Fibroblast of upper back skin (primary cell): ENCODE measurements at places on chromosomes 5 and 9.
A peak's percentile ranks its signal among the peaks of the same experiment; 100 is the strongest.

GRCh38 chr9:36922548-36922947, 111.5 kb downstream of the PAX5 start:
- peak; percentile 31 for DNase-seq

DNA sequence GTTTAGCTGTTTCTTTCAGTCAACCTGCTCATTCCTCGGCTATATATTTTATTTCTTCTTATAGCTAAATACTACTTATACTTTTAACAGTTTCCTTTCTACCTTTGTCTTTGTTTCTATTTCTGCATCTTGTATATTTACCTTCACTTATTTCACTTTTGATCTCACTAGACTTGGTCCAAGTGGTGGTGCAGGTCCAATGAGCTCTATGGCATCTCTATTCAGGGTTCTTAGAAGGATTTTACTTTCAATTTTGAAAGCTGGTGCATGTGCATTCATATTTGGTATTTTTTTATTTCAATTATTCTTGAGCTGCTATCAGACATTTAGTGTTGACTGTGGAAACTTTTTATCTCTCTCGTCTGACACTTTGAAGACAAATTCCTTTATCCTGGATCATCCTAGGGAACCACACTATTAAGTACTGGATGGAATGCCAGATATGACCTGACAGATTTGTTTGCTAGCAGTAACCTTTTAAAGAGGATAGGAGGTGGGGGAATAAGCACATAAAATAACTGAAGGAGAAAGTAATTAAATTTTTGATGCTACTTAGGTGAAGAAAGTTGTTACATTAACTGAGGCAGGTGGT, 123.1 kb upstream of the PJA2 start:
- no peak for DNase-seq

GRCh38 chr9:99905833-99906402, 536 bp upstream of the STX17 start:
- DNase-seq = no peak

GRCh38 chr5:131357739-131358561, 94.1 kb downstream of the CDC42SE2 start:
- DNase-seq = no peak

- peak; percentile 32 for DNase-seq
Observed at GRCh38 chr5:91098541-91098940, 284.6 kb downstream of the ARRDC3 start.

GRCh38 chr5:160240350-160240749, 11.0 kb downstream of the FABP6 start:
- no peak for DNase-seq

DNA sequence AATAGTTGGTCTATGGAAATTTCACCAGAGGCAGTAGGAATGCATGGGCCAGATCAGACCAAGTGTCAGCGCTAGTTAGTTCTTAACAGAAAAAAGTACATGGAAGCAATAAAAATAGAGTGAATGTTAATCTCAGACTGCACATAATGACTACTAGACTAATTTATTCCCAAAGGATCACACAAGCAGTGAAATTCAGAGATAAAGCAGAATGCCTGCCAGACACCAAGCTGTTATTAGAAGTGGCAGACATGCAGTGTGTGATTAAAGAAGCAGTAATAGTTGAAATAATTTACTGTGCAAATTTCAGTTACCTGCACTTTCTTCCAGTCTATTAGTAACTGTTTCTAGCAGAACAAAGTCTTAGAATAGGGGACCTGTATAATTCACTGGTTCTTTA, 1024.2 kb downstream of the CDH9 start:
- DNase-seq = no peak

- peak; percentile 17 for DNase-seq
Observed at GRCh38 chr5:72036951-72037350, 70.3 kb upstream of the MAP1B start.

DNA sequence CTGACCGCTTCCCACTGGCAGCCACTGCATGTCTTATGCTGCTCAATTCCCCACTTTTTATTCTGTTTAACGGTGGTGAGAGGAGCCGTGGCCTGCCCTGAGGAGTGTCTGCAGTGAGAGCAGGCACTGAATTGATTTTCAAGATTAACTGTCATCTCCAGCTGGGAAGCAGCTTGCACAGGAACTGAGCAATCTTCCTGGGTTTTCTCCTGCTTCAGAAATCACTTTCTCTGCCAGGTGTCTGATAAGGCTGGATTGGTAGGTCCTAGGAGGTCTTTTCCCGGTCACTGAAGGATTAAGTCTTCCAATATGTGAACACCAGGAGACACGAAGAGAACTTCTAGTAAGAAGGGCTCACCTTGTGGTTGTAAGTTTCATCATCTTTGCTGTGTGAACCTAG, 181.1 kb upstream of the RAD23B start:
- DNase-seq = no peak

- no peak for DNase-seq
Observed at GRCh38 chr5:80559244-80559643, 10.8 kb downstream of the ANKRD34B start.

- no peak for DNase-seq
Observed at GRCh38 chr9:93181672-93182435, 2.1 kb upstream of the WNK2 start.

DNA sequence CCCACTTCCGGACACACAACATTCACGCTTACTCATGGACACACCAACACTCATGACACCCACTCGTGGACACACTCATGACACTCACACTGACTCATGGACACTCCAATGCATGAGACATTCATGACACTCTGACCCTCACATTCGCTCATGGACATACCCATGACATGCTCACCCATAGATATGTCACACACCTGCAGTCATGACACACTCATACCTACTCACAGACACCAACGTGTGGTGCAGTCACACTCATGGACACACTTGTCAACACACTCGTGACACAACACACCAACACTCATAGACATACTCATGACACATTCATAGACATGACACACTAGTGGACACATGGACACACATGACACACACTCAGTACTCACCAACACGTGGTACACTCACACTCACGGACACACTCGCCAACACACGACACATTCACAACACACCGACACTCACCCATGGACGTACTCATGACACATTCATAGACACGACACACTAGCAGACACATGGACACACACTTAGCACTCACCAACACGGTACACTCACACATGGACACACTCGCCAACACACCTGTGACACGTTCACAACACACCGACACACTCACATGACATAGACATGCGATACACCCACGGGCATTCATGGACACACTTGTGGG, 73.4 kb downstream of the PHF2 start:
- DNase-seq = no peak

DNA sequence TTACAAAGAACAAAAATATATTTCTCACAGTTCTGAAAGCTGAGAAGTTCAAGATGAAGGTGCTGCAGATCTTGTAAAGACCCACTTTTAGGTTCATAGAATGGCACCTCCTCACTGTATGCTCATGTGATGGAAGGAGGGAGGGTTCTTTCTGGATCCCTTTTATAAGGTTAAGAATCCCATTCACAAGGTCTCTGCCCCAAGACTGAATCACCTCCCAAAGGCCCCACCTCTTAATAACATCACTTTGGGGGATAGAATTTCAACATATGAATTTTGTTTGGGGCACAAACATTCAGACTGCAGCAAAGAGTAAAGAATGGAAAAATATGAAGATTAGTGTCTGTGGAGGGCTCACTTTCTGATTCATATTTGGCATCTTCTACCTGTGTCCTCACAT, 77.1 kb upstream of the PRR16 start:
- no peak for DNase-seq

GRCh38 chr5:138757061-138757776, 4.0 kb downstream of the CTNNA1 start:
- DNase-seq = no peak

DNA sequence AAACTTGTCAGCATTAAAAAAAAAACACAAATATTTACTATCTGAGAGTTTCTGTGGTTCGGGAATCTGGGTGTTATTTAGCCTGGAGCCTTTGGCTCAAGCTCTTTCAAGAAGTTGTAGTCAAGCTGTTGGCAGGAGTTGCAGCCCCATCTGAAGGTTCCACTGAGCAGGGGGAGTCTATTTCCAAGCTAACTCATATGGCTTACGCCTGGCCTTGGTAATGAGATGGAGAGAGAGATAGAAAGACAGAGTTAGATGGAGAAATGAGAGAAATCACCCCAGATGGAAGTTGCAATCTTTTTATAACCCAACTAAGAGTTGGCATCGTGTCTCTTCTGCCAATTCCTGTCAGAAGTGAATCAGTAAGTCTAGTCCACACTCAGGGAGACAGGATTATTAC, 1075.2 kb upstream of the SEMA6A start:
- no peak for DNase-seq

DNA sequence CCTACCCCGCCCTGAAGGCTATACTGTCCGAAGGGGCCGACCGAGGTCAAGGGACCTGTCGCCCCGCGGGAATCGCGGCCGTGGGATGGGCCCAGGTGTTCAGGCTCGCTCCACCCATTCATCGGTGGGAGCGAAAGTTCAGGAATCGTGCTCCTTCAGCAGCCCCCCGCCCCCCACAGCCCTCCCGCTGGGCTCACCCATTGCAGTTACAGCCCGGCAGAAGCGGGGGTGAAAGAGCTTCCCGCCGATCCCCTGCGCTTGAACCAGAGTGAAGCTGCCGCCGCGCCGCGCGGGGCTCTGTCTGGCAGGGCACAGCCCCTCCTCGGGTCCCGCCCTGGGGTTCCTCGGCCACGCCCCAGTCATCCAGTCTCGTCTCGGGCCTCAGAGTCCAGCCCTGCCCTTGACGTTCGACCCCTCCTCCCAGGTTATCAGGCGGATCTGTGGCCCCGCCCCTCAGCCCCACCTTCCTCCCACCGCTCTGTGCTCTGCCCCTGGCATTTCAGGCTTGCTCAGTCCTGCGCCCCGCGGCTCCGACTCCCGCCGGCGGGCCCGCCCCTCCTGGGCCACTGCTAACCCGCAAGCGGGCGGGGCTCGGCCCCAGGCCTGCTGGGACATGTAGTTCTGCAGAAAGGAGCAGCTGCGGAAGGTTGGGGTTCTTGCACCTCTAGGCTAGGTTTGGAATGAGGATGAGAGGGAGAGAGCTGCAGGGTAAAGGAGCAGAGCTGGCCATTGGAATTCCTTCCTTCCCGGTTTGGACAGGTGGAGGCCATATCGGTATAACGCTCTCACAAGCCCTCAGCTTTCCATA, at the start of gene MYORG:
Gene MYORG, minus strand, starts transcription at position 303 of the 808 bp plus-strand sequence. CDS start 3,955 bp downstream, outside the sequence.
- peak; percentile 79 for DNase-seq

GRCh38 chr5:11510889-11511288, 393.4 kb downstream of the CTNND2 start:
- DNase-seq = no peak

DNA sequence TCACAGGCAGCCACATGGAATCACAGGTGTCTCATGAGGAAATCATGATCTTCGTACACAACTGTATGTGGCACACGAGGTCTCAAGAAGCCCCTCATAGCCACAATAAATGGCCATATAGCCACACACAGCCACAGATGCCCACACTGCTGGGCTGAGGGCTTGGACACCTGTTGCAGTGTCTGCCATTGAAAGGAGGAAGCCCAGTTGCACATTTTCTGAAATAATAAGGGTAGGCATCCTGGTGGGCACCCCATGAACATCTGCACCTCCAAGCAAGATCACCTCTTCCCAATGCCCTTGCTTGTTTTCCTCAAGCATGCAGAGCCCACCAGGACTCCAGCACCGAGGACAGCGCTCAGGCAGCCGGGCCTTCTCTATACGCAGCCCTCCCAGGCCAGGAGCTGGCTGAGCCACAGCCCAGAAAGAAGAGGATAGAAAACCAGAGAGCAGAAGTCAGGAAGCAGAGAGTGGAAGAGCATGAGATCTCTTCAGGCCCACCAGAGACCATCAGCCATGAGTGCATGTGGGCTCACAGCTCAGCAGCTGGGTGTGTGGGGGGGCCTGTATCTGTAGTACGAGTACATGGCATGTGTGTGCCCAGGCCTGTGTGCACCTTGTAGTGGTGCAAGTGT, 1.0 kb upstream of the ACSL6 start:
- DNase-seq = peak; percentile 69

DNA sequence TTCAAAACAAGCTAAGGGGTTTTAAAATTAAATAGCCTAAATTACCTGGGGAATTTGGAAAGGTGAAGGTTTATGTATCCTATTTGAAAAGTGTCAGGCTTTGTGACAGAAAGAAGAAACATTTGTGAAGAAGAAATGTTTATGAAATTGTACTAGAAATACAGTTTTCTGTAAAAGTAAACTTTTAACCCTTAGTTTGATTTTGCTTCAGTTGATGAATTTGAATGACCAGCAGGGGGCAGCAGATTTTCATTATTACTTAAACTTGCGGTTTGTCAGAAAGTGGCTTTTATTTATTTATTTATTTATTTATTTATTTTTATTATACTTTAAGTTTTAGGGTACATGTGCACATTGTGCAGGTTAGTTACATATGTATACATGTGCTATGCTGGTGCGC, 58.1 kb downstream of the NNT start:
- DNase-seq = peak; percentile 39

DNA sequence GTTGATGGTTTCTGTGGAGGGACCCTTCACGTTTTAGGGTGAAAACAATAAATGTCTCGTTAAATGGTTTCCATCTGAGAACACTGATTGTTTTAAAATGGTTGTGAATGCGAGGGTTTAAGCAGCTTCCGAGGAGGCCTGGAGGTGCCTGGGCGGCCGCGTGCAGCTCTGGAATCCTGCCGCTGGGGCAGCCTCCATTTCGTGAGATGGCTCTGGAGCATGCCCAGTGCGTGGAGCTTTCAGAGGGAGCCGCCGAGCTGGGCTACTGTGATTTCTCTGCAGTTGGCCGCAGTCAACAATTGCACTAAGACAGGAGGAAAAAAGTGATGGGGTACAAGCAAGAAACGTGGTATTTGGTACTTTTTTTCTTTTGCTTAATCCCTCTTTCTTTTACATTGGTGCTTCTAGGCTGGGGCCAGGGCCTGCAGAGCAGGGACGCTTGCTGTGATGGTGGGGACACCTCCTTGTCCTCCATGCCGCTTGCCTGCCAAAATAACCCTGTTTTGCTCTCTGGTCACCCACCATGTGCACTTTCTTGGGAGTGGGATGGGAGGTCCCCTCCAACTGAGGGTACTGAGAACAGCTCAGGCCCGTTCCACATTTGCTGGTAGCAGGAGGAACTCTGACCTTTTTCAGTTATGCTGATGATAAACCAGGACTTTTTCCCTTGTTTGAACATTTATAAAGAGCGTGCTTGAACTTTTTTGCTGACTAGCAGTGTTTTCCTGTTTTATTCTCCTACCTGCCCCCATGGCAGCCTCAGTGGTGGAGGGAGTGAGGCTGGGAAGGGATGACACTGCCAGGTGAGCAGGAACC, 47.1 kb downstream of the EHMT1 start:
- DNase-seq = peak; percentile 30

DNA sequence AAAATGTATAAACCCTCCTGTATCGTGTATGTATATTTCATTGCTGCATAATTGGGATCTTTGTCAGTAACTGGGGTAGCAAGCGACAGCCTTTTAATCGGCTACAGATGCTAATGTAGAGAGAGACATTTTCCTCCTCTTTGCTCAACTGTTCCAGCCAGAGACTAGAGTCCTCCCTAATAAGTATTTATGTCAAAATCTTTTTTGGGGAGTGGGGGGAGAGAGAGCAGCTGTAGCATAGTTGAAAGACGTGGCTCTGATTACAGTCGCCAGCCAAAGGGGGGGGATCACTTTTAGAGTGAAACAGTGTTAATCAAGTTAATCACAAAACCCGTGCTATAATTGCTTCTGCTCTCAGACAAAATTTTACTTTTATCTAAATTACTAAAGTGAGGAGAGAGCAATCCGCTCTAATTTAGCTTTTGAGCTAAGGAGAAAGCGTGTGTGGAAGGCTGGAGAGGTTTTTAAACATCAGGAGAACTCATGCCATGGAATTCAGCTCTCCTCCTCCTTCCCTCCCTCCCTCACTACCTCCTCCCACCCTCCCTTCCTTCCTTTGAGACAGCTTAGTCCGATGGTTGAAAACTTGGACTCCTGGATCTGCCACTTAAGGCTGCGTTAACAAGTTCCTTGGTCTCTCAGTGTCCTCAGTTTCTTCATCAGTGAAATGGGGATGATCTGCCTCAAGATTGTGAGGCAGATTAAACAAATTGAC, 87.3 kb upstream of the ZNF618 start:
- DNase-seq = no peak
